Activated T-helper 1 cell treated with anti-CD3 and anti-CD28 coated beads, Interleukin-2, amount 50 U/mL, for 16 hours (primary cell): ENCODE measurements at places on chromosomes 3 and 15.

- DNase-seq, result no peak
Measured at GRCh38 chr3:66656609-66657008, 155.8 kb upstream of the LRIG1 start.

GRCh38 chr3:43246976-43247375 is 39.4 kb upstream of the SNRK start:
- no peak for DNase-seq

DNA sequence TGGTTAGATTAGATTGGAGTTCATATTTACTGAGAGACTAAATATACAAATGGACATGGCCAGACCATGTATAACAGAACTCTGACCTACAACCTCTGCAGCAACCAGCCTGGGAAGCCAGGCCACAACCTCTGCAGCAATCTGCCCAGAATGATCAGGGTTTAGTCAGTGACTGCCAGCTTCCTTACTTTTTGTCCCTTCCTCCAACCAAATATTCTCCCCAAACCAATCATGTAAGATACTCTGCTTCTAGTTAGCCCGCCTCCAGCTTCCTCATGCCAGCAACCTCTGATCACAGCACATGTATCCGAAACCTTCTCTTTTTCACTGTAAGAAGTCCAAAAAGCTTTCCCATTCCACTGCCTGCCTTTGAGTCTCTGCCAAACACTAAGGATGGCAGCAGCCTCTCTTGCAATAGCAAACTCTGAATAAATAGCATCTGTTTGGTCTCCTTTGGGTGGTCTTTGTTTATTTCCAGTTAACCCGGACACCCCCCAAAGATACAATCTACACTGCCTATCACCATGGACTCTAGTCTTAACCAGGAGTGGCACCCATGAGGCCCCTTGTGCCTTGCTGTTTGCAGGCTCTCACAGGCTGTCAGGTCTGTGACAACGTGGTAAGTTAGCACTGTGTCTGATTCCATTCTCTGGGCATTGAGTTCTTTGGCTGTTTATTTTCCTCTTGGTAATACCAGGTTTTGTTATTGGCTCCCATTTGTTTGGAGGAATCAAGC is 102.2 kb downstream of the ERC2 start:
- no peak for DNase-seq

GRCh38 chr3:175186511-175186910 is 327.4 kb downstream of the NAALADL2 start:
- DNase-seq, result no peak

DNA sequence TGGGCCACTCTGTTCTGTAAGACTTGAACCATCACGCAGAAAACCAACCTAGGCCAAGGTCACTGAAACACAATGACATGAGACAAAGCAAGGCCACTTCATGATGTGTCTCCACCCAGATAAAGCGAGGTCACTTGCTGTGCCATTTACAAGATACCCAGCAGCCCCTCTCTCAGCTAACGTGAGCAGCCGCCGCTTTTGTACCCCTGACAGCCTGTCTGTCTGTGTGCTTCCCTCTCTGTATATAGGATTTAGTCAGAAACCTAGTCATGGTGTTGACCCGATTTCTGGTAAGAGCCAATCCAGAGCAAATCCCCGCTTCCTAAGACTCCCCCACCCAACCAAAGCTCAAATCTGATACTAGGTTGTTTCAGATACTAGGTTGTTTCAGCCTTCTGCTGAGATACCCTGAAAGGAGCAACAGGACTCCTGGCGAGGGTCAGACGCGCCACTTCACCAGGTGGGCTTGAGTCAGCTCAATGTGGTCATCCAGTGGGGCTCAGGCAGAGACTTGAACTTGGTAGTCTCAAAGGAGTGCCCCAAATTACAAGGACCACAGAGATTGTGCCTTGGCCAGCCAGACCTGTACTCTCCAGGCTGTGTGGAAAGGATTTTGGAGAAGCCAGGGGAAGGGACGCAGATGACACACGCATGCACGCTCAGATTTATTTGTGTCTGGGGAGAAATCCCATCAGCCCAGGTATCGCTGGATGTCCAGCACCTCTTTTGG is 3.1 kb upstream of the ZXDC start:
- no peak for DNase-seq

DNA sequence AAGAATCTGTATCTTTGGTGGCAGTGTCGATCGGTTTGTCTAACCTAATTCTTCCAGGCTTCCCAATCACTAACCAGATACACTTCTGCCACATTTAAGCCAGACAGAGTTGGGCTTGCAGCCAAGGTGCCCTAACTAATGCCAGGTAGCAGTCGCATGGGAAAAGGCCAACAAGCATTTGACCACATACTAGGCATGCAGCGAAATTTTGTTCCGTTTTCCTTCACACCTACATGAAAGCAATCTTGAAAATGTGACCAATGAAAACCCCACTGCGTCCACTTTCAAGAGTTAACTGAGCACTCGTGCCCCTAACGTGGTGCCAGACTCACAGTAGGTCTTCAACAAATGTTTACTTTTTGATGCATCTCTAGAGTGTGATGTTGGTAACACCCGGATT is 192.2 kb upstream of the TPM1 start:
- no peak for DNase-seq

GRCh38 chr3:195197765-195198425 is 73.1 kb downstream of the XXYLT1 start:
- DNase-seq, result no peak

DNA sequence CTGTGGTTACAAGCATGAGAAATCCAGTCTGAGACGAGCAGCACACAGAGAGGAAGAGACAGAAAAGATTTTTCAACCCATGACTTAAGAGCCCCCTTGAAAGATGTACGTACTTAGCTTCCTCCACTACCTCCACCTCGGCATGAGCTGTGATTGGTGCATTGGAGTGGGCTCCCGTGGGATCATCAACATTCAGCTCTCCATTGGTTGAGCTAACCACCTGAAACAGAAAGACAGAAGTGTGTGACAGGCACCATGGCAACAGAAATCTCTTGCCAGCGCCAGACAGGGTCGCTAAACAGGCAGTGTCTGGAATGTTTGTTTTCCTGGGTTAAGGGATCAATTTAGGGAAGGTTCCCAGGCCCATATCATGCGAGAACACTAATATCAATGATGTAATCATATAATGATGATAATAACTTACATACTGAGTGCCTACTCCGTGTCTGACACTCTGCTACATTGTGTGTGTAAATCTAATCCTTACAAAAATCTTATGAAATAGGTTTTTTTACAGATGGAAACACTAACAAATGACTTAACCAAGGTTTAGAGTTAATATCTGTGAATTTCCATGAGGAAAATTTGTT is 17.5 kb upstream of the PPIB start:
- DNase-seq, result no peak

DNA sequence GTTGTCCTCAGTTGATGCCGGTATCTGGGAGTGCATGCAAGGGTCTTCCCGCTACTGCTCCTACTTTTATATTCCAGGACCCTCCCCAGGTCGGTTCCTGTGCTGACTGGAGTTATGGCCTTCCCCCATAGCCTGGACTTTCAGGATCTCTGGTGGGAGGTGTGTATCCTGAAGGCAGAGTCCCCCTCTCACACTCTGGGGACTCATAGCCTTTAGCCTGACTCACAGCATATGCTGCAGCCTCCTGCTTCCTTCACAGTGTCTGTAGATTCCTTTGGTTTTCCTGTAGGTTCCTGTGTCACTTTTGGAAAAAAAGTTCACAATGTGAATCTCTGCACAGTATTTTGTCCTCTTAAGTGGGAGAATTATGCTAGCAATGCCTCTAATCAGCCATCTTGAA is 180.6 kb upstream of the RBMS3 start:
- DNase-seq, result no peak

DNA sequence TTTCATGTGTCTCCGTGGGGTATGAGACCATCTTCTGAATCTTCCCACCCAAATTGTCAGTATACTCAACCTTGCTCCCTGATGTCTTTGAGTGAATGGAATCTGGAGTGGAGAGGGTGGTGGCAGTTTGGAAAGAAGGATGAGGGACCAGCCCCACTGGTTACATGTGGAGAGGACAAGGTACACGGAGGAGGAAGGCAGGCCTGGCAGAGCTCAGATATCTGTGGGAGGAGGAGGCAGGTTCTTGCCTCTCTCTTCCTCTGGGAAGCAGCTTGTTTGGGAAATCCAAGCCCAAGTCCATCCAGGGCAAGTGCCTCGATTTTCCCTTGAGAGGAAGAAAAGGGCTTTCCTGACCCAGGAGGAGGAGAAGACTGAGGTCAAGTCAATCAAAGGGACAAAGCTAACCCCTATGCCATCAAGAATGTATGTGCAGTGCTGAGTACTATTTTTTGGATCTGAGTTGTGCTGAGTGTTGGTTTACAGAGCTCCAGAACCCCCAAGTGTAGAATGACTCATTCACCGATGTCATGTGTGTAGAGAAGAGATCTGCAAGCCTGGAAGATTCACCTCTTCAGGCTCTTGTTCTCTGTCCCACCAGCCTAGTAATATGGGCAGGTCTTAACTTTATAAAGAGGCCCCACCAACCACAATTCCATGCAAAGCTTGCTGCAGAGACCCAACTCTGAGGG is 19.8 kb upstream of the LOXL1 start:
- DNase-seq, result no peak

GRCh38 chr3:99714146-99714545 is 75.8 kb downstream of the COL8A1 start:
- no peak for DNase-seq

DNA sequence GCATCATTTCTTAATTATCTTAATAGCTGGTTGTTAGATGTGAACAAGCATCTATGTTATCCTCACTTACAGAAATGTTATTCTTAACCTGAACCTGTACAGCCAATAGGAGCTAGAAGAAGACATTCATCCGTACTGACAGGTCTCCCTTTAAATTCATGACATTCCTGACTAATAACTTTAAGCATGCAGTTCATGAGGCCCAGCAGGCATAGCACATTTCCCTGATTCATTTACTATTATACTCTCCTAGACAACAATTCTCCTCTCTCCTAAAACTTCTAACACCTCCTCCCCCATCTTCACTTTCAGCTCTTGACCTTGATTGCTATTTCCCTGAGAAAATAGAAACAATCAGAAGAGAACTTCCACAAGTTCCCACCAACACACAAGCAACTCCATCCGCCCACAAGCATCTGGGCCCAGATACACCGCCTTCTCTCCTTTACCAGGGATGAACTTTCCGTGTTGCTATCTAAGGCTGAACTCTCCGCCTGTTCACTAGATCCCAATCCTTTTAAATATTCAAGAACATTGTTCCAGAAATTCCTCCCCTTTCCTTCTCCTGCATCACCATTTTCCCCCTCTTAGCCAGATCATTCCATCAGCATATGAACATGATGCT is 62.9 kb upstream of the SPRED1 start:
- no peak for DNase-seq

DNA sequence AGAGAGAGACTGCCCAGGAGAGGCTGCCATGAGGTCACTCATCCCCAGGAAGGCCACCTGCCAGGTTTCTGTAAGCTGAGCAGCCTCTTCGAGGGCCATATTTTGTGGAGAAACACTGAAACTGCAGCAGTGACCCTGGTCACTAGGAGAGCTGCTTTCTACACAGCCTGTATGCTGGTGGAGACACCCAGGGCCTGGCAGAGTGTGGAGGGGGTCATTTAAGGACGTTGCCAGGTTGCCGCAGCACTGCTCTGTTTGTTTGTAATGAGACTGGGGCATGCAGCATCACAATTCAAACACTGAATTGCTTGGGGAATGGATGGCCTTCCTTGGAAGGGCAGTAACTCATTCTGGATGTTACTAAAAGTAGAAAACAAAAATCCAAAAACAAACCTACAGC is 104.9 kb upstream of the TRIM42 start:
- no peak for DNase-seq

DNA sequence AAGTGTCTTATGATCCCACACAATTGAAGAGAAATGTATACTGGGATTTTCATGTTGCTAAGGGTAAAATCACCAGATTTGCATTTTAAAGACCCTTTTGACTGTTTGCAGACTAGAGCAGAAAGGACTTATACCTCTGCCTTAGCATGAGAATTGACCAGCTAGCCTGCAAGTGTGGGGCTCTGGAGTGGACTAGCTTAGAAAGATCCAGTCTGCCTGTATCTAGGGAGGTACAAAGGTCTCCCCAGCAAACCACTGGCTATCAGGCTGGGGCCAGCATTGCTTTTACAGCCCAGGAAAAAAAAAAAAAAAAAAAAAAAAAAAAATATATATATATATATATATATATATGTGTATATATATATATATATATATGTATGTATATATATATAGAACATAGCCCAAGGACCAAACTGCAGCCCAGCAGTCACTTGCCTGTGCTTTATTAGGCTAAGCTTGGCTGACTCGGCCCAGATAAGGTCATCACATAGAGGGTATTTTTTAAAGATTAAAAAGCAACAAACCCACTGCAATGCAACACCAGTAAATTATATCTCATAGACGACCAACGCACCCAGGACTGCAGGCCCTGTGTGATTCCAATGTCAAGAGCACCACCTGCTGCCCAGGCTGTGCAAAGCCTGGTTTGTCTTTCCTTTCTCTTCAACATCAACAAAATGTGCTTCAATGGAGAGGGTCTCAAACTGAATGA is 63.7 kb downstream of the DCLK3 start:
- no peak for DNase-seq

- no peak for DNase-seq
Measured at GRCh38 chr3:9730657-9731205, 804 bp upstream of the BRPF1 start.

- DNase-seq, result no peak
Measured at GRCh38 chr3:129310111-129311011, 31.7 kb downstream of the HMCES start.

GRCh38 chr3:171415070-171415469 is 45.1 kb downstream of the TNIK start:
- DNase-seq, result no peak

DNA sequence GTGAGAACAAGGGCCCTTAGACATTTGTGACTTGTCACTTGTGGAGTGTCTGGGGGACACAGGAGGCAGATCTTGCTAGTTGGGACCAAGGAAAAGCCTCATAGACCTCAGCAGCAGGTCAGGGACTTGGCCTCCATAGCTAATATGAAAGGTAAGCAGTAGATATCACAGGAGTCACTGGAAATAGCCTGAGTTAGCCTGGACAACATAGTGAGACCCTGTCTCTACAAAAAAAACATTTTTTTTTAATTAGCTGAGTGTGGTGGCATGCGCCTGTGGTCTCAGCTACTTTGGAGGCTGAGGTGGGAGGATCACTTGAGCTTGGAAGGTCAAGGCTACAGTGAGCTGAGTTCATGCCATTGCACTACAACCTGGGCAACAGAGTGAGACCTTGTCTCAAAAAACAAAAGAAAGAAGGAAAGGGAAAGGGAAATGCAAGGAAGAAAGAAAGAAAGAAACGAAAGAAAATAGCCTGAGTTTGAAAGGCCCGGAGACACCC is 37.1 kb upstream of the CLK3 start:
- DNase-seq, result no peak

GRCh38 chr15:50016951-50017350 is 102.1 kb downstream of the ATP8B4 start:
- no peak for DNase-seq

- no peak for DNase-seq
Measured at GRCh38 chr15:94077938-94078337, 153.4 kb upstream of the MCTP2 start.

GRCh38 chr3:142029052-142029642 is 120.2 kb downstream of the TFDP2 start:
- no peak for DNase-seq

- DNase-seq, result no peak
Measured at GRCh38 chr15:38238311-38238710, 14.3 kb upstream of the SPRED1 start.

GRCh38 chr15:65085990-65086679 is 9.6 kb downstream of the KBTBD13 start:
- no peak for DNase-seq

- no peak for DNase-seq
Measured at GRCh38 chr3:137769322-137770065, 5.4 kb downstream of the SOX14 start.

- DNase-seq, result no peak
Measured at GRCh38 chr3:114205541-114205940, 26.7 kb upstream of the DRD3 start.

- DNase-seq, result no peak
Measured at GRCh38 chr3:196969134-196969659, 564 bp upstream of the PIGZ start.
